ENCODE measurements at places on chromosomes 4 and X.
A peak's percentile ranks its signal among the peaks of the same experiment; 100 is the strongest.

DNA sequence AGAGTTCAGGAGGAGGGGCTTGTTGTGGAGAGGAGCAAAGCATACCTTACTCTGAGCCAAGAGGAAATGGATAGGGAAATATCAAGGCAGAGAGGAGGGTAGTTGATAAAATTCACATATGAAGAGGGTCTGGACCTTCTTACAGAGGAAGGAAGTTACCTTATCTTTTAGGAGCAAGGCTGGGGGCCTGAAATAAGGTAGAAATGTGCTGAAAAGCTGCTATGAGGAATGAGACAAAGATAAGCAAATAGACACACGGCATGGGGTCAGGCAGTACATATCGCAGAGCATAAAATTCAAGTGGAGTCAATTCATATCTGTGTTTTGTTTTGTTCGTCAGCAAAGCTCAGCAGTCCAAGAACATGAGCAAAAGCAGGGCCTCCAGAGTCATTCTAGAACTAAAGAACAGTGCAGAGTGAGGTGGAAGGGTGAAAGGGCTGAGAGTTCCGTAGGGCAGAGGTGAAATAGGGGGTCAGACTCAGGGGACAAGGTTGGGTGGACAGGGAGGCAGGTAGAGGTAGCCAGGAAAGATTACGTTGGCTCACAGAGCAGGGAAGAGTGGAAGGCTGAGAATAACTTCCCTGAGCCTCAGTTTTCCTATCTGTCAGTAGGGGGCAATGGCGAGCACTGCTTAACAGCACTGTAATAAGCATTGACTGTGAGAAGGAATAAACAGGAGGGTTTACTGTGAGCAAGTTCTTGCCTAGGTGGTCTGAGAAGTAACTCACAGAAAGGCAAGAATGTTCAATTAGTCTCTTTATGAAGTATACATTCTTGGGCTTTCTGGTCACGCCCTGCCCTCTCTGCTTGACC, 9.2 kb downstream of the VSIG4 start:
- no peak for DNase-seq

GRCh38 chr4:84496331-84496705, 2.8 kb downstream of the NKX6-1 start:
- DNase-seq, result no peak

DNA sequence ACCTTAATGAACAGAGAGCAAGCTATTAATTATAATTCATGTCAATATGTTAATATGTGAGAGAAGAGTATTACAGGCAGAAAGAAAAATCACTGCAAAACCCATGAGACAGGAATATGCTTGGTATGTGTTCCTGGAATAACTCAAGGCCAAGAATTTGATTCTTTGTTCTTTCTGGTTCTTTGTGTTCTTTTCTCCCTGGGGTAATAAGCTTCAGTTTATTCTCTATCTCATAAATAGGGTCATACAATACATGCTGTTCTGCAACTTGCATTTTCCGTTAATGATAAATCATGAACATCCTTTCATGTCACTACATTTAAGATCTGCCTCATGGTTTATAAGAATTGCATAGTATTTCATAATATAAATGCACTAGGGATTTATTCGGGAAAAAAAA, 16.8 kb upstream of the THOC2 start:
- no peak for DNase-seq

GRCh38 chr4:89322671-89323070, 15.1 kb upstream of the GPRIN3 start:
- DNase-seq, result no peak

GRCh38 chr4:183129675-183130074, 30.6 kb downstream of the WWC2 start:
- no peak for DNase-seq

DNA sequence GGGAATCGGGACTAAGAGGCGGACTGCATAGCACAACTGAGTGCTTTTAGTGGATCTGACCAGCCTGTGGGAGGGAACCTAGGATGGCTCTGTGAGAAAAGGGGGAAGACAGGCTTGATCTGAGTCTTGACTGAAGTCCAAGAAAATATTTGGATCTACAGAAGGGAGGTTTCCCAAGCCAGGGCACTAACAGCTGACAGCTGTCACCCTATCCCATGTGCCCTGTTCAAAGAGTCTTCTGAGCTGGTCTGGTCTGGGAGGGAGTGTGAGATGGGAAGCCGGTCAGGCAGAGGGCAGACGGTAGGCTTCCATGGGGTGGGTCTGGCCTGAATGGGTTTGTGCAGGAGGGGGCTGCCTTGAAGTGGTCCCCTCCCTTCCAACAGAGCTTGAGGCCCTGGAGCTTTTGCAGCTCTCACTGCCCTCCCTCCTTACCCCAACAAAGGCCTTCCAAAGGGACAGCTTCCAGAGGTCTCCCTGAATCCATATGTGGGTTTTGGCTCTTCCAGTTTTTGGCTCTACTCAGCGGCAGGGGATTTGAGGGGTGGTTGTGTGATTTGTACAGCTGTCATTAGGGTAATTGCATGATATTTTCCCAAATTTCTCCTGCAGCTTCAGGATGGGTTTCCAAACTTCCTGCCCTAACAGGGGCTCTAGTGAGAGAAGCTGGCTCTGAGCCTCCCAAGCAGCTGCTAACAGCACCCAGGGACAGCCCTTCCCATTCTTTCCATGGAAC, 643.7 kb downstream of the BCOR start:
- no peak for DNase-seq

DNA sequence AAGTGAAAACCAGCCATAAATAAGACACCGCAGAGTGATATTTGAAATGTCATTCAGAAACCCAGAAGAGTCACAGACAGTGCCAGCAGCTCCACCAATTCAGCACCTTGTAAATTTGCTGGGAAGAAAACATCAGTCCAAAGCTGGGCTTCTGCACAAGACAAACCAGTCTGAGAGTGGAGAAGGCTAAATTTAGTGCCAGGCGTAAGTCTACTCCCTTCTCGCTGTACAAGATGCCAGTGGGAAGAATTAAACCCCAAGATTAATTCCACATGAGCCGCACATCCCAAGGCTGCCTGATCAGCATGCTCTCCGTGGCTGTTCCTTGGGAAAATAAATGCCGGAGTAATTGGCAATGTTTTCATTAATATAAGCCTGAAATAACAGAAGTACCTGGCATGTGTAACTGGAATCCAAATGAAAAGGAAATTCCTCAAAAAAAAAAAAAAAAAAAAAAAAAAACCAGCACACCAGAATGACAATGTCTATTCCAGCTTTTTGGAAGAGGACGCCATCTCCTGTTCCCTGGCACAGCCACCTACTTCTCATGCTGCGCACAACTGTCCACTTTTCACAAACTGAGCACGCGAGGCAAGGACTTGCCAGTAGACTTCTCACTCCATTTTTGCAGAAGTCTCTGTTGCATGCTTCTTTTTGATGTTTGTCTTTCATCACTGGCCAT, 95.5 kb downstream of the NSUN7 start:
- DNase-seq, result peak; percentile 51

DNA sequence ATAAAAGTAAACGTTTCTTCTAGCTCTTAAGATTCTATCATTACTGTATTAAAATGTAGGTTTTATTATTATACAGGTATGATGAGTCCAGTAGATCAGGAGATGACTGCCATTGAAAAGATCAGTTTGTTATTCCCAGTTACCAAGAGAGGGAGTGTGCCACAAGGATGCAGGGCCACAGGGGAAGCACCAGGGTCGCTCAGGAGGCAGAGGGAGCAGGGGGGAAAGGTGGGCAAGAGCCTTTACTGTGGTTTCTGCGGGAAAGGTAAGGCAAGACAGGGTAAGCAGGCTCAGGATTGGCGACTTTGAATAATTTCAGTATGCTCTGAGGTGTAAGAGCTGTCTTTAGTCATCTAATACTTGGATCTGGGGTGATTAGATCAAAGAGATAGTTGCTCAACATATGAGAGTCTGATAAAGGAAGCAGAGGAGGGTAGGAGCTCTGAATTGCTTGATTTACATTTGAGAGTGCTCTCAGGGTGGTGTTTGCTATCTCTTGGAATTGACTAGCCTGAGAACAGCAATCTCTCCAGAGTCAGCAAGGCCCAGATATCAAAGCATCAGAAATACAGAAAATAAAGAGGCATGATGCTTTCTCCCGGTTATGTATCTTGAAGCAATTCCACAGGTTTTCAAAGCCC, 86.0 kb downstream of the NDST3 start:
- no peak for DNase-seq

DNA sequence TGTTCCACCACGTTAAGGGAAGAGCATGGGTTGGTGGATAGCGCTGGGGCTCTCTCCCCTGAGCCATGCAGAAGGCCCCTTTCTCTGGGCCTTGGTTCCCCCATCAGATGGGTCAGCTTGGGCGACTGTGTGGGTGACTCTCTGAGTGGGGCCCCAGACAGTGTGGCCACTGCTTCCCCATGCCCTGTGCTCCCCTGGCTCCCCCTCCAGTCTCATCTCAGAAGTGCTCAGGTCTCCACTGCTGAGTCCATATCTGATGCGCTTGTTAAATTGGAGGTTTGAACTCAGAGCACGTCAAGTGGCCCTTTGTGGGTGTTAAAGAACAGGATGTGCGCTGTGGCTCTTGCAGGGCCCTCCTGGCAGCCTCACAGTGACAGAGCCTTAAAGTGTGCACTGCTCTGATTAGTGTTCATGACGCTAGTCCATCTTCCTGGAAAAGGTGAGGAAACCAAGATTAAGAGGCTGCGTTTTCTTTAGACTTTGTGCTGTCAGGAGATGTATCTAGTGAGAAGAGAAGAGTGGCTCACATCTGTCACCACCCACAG, 59.8 kb downstream of the NELFA start:
- no peak for DNase-seq

DNA sequence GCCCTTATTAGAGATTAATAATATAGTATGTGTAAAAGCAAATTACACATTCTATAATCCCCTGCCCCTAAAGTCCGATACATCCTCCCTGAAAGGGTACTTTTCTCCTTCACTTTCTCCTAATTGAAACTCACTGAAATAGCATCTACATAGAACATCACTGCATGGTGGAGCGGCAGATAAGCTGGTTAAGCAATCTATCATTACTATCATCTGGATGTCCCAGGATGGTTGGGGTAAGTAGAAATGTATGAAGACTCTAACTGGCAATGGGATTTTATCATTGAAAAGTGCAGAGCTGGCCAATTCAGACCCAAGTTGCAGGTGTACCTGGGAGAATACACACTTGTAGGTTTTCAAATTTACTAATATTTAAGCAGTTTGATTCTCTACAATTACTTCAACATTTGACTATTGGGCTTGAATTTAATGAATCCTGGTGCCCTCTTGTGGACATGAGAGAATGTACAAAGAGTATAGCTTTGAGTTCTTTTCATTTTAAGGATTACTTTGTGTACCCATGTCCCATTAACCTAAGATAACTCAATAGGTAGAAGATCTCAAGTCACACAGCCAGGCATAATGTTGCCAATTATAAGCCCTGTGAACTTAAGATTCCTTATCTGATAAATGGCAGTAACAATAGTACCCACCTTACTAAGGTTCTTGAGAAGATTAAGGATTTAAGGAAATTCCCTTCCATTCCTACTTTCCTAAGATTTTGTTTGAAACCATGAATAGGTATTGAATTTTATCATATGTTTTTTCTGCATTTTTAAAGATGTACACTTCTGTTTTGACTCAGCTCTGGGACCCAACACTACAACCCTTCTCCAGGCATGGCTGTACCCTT, 69.8 kb downstream of the SHROOM3 start:
- DNase-seq, result no peak

DNA sequence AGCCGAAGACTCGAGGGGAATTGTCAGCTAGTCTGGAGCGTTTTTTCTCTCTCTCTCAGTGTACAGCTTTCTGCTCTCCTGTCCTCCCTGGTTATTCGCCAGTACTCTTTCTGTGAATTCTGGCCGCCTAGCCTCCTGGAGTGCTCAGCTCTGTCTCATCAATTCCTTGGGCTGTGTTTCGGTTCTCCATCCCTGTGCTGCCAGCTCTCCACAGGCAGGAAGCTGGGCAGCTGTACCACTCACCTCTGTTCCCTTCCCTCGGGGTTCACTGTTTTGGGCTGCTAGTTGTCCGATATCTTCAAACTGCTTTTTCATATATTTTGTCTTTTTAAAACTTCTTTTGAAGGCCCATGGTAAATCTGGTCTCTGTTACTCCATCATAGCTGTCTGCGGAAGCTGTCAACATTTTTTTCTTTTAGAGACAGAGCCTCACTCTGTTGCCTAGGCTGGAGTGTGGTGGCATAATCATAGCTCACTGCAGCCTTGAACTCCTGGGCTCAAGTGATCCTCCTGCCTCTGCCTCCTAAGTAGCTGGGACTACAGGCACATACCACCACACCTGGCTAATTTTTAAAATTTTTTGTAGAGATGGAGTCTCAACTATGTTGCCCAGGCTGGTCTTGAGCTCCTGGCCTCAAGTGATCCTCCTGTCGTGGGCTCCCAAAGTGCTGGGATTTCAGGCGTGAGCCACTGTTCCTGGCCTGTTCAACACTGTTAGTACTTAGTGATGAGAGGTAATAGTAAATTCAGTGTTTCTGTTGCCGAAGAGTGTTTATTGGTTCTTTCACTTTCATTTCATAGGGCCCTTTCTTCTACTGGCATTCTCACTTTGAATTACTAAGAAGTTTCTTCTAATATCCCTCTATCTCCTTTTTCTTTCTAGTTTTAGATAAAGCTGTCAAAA, 18.6 kb downstream of the ZCCHC4 start:
- DNase-seq, result no peak

DNA sequence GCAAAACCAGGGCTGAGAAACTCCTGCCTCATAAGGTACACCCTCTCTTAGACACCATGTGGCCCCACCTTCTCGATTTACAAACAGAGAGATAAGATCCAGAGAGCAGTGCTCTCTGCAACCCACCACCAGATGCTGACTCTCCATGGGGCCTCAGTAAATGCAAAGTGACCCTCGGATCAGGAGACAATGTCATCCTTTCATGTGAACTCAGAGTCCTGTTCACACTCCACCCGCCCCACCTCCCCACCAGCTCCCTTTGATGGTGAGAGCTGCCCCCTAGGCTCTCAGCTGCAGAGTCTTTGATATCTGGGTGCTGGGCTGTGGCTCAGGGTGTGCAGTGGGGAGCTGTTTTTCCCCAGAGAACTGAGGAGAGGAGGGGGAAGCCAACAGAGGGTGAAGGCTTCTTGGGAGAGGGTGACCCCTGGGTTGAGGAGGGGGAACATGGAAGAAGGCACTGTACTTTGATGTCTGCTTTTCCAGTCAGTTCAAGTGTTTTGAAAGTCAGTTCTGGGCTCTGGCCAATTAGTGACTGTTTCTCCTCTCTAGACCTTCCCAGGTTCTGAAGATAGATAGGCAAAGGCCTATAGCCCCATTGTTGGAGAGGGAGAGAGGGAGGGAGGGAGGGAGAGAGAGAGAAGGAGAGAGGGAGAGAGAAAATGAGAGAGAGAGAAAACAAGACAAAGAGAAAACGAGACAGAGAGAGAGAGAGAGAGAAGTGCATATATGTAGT, 88.2 kb downstream of the SCD5 start:
- no peak for DNase-seq

GRCh38 chrX:134747006-134747405, 88.7 kb upstream of the PLAC1 start:
- no peak for DNase-seq

All from dorsolateral prefrontal cortex (tissue), 122 donors.